ENCODE measurements at places on chromosomes 3 and 15.

GRCh38 chr3:40290396-40290795 lies 19.1 kb upstream of the EIF1B start:
- DNase-seq = no peak

DNA sequence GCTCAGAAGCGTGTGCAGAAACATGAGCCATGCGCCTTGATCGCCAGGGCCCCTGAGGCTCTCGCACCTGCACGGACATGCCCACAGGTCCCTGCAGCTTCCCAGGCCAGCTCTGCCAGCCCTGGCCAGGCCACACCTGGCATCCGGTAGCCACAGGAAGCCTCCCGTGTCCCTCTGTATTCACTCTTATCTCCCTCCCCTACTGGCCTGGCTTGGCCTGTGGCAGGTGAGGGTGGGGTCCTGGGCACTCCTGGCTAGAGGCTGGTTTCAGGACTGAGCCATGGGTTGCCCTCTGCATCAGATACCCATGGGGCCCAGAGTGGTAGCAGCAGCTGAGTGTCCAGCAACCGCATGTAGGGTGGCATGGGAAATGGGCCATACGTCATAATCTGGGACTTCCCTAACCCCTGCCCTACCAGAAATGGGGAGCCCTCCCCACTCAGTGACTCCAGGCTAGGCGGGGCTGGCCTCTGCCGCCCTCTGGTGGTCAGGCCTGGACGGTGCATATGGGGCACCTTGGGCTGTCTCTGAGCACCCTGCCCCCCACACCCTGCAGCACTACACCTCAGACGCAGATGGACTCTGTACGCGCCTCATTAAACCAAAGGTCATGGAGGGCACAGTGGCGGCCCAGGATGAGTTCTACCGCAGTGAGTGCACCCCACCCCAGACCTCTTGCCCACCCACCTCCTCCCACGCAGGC lies 12.6 kb upstream of the LMAN1L start:
- peak; percentile 76 for DNase-seq

- no peak for DNase-seq
These were observed 17.5 kb upstream of the GASK1A start for GRCh38 chr3:42961633-42962032.

DNA sequence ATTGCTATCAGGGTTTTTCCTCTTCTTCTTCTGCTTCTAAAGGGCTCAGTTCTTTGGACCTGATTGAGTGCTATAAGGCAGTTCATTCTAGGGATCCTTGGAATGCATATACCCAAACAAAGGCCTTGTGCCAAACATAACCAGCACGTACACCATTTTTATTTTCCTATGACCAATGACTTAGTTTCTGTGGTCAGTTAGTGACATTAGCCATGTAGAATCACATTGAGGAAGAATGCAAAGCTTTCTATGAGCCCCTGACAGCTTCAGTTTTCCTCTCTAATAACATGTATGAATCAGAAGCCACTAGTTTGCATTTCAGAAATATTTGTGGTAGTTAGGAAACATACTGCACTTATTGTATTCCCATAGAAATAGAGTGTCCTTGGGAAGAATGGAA lies 240.0 kb downstream of the THRB start:
- no peak for DNase-seq

GRCh38 chr3:66567077-66567476 lies 66.3 kb upstream of the LRIG1 start:
- no peak for DNase-seq

GRCh38 chr15:63917588-63918316 lies 84.0 kb upstream of the HERC1 start:
- DNase-seq = no peak

GRCh38 chr15:89143503-89144162 lies 55.4 kb downstream of the ABHD2 start:
- DNase-seq = no peak

DNA sequence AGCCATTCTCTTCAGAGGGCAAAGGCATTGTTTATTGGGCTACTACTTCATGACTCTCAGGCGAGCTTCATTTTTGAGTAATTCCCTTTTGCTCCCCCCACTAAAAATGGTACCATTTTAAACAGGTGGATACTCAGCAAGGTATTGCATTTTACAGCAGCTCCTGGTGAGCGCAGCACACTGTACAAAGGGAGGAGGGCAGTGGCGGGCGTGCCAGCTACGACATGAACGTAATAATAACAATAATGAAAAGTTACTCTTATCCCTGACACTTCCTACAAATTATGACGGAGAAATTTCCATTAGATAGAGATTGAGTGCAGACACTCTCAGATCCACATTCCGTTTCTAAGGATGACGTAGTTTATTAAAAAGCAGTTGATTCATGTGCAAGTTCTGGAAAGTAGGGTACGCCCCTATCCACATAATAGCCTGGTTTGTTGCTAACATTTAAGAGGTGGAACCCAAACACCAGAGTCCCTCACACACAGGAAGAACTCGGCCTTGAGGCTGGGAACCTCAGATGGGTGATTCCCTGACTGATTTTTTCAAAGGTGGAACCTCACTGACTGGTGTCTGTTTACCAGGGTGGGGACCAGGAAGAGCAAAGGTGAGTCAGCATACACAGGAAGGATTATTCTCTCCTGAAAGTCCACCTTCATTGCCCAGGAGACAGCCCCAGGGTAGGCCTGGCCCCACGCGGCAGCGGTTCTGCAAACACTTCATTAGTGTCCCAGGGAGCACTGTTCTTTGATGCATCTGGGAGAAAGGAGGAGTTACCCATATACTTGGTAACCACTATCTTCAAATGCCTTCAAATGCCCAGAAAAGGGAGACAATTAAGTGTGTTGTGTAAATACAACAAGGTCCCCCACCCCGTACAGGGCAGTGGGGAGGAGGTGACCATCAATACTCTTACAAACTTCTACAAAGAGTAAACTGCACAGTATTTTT lies 69.9 kb downstream of the LDHAL6B start:
- DNase-seq = no peak

- DNase-seq = no peak
These were observed 23.8 kb upstream of the RPL29 start for GRCh38 chr3:52019352-52020080.

GRCh38 chr3:73592154-73593144 lies 32.3 kb downstream of the PDZRN3 start:
- DNase-seq = no peak

DNA sequence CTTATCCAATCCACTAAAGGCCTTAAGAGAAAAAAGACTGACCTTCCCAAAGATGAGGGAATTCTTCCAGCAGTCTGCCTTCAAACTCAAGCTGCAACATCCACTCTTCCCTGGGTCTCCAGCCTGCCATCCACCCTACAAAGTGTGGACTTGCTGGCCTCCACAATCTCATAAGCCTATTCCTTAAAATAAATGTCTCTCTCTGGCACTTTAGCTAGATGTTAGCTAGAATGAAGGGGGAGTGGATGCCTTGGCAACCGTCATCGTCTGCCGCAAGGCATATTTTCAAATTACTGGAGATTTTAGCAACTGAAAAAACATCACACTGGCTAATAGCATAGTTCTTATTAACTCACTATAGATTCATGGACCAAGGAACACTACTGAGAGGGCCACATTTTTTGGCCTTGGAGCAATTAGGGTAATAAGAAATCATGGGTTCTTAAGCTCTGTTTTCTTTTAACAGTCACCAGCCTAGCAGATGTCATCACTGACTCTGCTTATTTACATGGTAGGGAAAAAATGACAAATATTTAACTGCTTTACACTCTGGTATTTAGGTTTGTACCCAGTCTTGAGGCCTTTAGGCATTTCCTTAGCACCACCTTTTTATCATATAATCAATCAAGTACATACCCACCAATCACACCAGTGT lies 245.3 kb downstream of the MYRIP start:
- DNase-seq = no peak

GRCh38 chr3:185737020-185737419 lies 87.8 kb downstream of the IGF2BP2 start:
- no peak for DNase-seq

DNA sequence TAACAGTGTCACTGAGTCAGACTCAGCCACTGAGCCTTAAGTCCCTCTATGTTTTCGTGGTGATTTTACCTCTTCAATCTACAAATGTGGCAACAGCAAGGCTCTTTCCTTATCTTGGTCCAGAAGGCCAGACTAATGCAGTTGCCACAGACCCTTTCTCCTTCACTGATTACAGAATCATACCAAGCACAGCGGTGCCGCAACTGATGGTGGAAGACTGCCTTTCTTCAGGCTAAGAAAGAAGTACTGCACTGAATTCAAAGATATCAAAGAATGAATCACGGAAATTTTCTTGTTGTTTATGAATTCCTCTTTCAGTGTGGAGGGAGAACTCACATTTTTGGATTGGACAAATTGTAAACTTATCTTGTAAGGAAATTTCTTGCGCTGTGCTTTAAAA lies 18.6 kb downstream of the DCP1A start:
- no peak for DNase-seq

GRCh38 chr3:64270866-64271260 lies 45.6 kb upstream of the PRICKLE2 start:
- DNase-seq = no peak

GRCh38 chr3:43231276-43232000 lies 54.9 kb upstream of the SNRK start:
- no peak for DNase-seq

- DNase-seq = no peak
These were observed 83.1 kb upstream of the STAC start for GRCh38 chr3:36297195-36297594.

DNA sequence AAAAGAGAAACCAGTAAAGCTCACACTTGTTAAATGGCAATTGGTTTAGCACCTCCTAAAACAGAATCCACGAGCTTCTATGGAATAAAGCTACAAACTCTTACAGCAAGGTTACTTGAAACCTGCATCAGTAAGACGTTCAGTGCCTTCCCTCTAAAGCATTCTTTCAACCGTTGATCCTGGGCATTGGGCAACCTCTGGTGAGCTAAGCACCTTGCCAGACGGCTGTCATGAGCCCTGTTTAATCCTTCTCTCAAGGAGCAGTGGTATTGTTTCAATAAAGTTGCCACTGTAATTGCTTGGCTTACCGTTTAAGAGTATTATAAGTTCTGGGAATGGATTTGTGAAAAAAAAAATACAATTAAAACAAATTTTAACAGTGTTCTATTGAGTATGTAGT lies 75.0 kb downstream of the COL8A1 start:
- DNase-seq = no peak

- DNase-seq = no peak
These were observed 1.5 kb upstream of the IDH2 start for GRCh38 chr15:90103701-90104329.
